ENCODE measurements at places on chromosomes 1 and 21. TPM values are rescaled to one million over a fixed set of nuclear protein-coding genes. Genes with fewer than 3 reads are reported as not detected.

DCST1 gene
- not detected for total RNA-seq

SLC44A5 gene
- total RNA-seq = not detected

CEP170 gene
- total RNA-seq = 50.6 TPM

FCGR2B gene
- not detected for total RNA-seq

RPS6KA1 gene
- total RNA-seq = 7.9 TPM

MSH4 gene
- not detected for total RNA-seq

ACTRT2 gene
- total RNA-seq = not detected

TNFRSF18 gene
- total RNA-seq = not detected

TRPM2 gene
- total RNA-seq = not detected

PYHIN1 gene
- not detected for total RNA-seq

AJAP1 gene
- total RNA-seq = 0.15 TPM

LCE3C gene
- total RNA-seq = not detected

FCRL5 gene
- not detected for total RNA-seq

LCE3E gene
- total RNA-seq = not detected

FAM43B gene
- total RNA-seq = 0.15 TPM

SPEN gene
- total RNA-seq = 4.7 TPM

WNT9A gene
- total RNA-seq = 0.30 TPM

ERICH3 gene
- not detected for total RNA-seq

Data from bronchus fibroblast of lung (primary cell).